ENCODE measurements at places on chromosomes 11 and 22.

- DNase-seq = no peak
Measured at GRCh38 chr11:101445761-101446160, 138.0 kb downstream of the TRPC6 start.

GRCh38 chr22:32574958-32575910 is 100.6 kb downstream of the FBXO7 start:
- no peak for DNase-seq

GRCh38 chr11:103633068-103633788 is 403.2 kb upstream of the DDI1 start:
- DNase-seq = no peak

DNA sequence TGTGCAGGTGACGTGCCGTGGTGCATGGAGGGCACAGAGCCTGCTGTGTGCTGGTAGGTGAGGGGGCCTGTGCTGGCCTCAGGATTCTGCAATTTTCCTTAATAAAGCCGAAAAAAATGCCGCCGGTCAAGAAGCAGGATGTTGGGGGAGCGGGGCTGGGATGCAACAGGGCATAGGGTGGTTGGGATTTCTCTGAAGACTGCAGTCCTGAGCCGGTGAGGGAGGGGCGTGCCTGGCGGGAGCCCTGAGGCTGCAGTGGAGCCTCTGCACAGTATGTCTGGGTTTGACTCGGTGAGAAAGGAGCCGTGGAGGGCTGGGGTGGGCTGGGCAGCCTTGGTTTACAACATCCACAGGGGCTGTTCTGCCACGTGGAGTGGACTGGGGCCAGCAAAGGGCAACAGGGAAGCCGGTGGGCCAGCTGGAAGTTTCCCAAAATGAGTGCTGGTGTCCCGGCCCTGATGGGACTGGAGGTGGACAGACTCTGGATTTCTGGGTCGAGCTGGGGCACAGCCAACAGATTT is 1.3 kb downstream of the CDHR5 start:
- DNase-seq = no peak

- no peak for DNase-seq
Measured at GRCh38 chr11:59267736-59268475, 55.2 kb upstream of the MPEG1 start.

GRCh38 chr22:43812890-43813289 is 785 bp upstream of the EFCAB6 start:
- no peak for DNase-seq

- DNase-seq = no peak
Measured at GRCh38 chr11:17979770-17980371, 33.0 kb downstream of the SERGEF start.

DNA sequence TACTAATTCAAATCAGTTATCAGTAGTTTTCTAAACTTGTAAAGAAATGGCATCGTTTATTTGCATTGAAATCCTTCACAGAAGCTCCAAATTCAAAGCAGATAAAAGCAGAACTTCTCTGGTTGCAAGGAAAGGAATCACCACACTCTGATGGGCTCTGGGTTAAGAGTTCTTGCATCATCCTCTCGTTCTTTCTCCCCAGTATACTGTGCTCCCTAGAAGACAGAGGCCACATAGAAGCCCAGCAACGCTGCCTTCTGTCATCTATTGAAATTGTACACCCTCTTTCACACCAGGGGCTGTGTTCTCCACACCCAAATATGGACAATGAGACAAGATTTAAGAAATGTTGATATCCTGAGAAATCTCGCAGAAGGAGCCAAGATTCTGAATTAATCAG is 29.3 kb downstream of the FAT3 start:
- no peak for DNase-seq

DNA sequence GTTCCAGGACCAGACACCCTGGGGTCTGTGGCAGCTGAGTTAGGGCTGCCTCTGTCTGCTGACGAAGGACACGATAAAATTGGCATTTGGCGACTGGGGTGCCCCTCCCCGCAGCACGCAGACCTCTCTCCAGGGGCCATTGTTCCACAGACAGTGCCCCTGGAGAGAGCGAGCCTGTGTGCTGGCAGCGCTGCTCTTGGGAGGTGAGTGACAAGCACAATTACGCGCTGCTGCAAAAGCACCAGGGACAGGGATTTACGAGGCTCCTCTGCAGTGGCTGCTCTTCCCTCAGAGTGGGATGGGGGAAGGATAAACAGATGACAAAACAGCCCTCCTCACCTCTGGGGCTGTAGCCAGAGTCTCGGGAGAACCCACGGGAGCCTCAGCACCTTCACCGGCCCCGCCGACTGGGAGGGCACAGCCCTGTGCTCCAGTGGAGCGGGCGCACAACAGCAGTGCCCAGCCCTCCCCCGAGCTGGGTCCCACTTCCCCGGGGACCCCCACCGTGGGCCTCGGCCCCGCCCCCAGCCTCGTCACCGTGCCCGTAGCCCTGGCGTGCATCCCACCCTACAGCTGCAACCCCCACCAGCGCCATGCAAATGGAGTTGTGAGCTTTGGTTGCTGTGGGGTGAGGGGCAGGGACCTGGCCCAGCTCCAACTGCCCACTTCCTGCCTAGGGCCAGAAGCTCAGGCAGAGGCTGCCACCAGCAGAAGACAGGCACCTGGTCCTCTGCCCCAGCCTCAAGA is 19.6 kb downstream of the CHID1 start:
- DNase-seq = no peak

GRCh38 chr11:107840129-107840484 is 18.5 kb downstream of the SLC35F2 start:
- DNase-seq = no peak

- no peak for DNase-seq
Measured at GRCh38 chr22:25658633-25659032, 83.4 kb upstream of the MYO18B start.

DNA sequence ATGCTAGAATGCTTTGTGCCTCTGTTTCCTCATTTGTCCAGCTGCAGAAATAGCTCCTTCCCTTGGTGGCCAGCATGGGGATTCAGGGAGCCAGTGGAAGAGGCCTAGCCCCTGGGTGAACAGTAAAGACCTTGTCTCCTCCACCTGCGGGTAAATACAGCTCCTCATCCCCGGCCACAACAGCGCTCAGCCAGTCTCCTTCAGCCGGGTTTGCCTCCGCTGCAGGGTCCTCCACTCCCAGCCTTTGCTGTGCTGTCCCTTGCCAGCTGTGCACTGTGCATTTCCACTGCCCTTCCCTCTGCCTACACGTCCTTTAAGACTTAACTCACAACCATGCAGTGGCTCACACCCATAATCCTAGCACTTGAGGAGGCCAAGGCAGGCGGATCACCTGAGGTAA is 1.5 kb upstream of the CDC42EP1 start:
- no peak for DNase-seq

- no peak for DNase-seq
Measured at GRCh38 chr22:47250995-47251765, 488.7 kb downstream of the TBC1D22A start.

- no peak for DNase-seq
Measured at GRCh38 chr11:66315921-66316811, 678 bp downstream of the CD248 start.

- DNase-seq = no peak
Measured at GRCh38 chr11:96465512-96465911, 75.7 kb downstream of the JRKL start.

GRCh38 chr11:105738986-105739795 is 129.3 kb downstream of the GRIA4 start:
- no peak for DNase-seq

GRCh38 chr22:21631025-21631424 is 1.2 kb upstream of the YDJC start:
- no peak for DNase-seq

DNA sequence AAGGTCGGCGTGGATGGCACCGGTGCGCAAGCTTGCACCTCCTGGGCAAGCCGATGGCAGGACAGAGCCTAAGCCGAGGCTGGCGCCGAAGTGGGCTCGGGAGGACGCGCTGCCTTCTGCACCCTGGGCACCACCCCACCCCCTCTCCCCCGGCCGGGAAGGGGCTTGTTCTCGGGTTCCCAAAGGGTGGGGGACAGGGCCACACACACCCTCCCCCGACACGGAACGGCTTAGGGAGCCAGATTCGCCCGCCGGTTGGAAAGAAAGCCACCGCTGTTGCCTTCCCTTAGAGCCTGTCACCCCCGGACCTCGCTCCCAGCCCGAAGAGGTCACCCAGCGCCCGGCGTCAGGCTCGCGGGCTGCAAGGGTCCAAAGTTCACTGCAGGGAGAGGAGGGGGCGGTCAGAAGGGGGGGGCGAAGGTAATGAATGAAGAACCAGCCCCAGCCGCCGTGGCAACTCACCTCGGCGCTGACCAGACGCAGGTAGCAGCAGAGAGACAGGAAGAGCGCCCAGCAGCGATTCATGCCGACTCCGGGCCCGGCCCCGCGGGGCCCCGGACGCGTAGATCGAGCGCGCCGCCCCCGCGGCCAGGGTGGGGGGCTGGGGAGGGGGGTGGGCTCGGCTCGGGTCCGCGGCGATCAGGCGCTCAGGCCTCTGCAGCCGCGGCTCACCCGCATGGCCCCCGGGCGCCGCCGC is 1.2 kb downstream of the PDGFB start:
- no peak for DNase-seq

DNA sequence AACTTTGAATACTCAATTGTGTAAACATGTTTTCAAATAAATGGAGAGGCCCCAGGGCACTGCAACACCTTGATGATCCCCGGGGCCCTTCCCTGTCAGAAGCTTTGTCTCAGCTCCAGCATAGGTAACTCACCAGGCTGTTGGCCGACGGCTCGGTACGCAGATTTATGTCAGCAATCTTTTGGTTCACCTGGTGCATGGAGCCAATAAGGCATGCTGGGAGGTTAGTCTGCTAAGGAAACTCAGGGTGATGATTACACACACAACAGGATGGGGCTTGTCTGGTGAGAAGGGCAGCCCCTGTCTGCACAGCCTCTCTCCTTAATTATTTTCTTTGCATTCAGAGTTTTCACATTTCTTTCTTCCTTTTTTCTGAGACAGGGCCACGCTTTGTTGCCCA is 10.8 kb downstream of the FAM227A start:
- DNase-seq = no peak

DNA sequence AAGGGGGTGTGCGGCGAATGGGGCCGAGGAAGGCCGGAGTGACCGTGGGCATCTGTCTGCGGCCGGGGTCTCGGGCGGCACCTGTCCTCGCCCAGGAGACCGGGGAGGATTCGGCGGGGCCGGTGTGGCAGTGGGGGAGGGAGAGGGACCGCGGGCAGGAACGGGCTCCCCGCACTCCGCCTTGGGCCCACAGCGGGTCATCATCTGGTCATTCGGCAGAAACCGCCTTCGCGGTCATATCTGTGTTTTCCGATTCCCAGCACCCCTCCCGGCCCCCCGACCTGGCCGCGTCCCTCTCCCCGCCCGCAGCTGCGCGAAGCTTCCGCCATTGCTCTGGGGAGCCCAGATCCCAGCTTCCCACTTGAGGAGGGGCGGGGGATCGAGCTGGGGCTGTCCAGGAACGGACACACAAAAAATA is 824 bp upstream of the CBX6 start:
- DNase-seq = no peak

- DNase-seq = no peak
Measured at GRCh38 chr11:96307776-96308140, 35.2 kb downstream of the MAML2 start.

DNA sequence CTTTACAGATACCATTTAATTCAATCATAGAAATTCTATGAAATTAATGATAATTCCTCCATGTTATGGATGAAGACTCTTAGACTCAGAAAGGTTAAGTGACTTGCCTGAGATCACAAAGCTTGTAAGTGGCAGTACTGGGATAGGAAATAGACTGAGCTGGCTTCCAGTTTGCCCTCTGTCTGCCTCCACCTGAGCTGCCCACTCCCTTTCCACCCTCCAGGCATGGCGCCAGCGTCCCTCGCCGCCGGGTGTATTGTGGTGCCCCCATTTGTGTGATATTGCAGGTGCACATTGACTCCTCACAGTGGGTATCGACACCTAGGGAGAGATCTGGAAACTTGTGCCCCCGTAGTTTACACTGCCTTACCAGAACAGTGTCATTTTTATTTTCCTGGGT is 9.4 kb upstream of the RPS3 start:
- no peak for DNase-seq

- no peak for DNase-seq
Measured at GRCh38 chr11:72528121-72528520, 93.8 kb upstream of the CLPB start.

DNA sequence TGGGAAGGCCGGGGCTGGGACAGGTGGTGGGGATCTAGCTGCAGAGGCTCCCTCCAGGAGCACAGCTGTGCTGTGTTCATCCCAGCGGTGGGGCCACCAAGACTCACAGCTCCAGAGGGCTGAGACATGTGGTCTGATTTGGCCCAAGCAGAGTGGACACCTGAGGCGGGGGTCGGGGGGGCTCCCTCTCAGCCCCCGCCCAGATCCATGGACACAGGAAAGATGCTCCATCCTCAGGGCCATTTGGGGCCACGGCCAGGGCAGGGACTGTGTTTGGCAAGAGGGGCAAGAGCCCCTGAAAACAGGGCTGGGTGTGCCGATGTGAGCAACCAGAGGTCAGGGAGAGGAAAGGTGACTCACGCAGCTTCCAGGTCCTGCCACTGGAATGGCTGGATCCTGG is 219.4 kb downstream of the BRD1 start:
- no peak for DNase-seq

GRCh38 chr22:20089226-20089976 is 9.4 kb downstream of the DGCR8 start:
- DNase-seq = no peak

DNA sequence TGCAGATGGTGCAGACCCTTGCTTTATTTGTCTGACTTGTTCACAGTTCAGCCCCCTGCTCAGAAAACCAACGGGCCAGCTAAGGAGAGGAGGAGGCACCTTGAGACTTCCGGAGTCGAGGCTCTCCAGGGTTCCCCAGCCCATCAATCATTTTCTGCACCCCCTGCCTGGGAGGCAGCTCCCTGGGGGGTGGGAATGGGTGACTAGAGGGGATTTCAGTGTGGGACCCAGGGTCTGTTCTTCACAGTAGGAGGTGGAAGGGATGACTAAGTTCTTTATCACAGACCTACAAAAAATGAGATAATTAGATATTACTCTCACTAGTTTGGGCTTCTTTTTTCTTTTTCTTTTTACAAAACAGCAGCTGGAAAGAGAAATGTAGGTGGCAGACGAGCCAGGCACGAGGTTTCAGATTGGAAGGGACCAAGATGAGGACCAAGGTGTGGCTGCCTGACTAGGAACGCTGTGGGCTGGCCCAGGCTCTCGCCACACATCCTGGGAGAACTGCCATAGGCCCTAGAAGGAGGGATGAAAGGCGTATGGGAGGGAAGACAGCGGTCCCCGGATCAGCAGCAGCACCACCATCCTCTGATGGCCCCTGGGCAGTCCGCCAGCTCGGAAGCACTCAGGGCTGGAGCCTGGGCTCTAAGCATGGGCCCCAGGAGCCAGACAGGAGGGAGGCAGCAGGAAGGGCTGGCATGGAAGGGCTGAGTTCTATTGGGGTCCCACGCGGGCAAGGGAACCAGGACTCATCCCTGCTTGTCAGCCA is 14.2 kb downstream of the TXN2 start:
- no peak for DNase-seq

GRCh38 chr22:23110922-23111527 is 30.8 kb downstream of the RSPH14 start:
- DNase-seq = no peak
